CD4-positive, alpha-beta memory T cell (primary cell): ENCODE measurements at places on chromosomes 12 and 14.

DNA sequence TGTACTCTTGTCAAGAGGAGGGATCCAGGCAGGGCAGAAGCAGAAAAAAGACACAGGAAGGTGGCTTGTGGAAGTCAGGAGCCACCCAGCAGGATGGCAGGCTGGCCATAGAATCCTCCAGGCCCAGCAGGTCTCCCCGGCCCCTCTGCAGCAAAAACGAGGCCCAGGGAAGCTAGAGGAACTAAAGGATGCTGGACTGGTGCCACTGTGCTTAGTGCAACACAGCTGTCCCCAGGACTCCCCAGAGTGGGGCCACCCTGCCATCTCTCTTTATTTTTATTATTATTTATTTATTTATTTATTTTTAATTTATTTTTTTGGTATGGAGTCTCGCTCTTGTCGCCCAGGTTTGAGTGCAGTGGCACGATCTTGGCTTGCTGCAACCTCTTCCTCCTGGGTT lies 54.1 kb downstream of the PITPNM2 start:
- DNase-seq = no peak

- DNase-seq = no peak
Measured at GRCh38 chr12:111010061-111010460, 89.7 kb upstream of the MYL2 start.

GRCh38 chr14:24351517-24351916 lies 11.7 kb upstream of the RIPK3 start:
- no peak for DNase-seq

GRCh38 chr12:93825931-93826555 lies 148.9 kb downstream of the CRADD start:
- no peak for DNase-seq

DNA sequence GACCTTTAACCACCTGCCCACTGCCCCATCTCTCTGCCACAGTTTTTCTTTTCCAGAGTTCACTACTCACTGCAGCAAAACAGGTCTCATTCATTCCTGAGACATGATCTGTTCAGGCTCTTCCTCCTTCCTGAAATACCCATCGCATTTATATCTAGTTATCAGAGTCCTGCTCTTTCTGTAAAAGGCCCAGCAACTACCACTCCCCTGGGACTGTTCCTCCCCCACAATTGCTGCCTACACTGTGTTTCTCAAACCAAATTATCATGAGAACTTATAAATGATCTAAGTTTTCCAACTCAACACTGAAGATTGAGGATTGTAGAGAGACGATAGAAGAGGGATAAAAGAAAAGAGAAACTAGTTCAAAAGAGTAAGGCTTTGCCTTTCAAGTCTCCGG lies 40.8 kb upstream of the EPS8 start:
- DNase-seq = no peak

- DNase-seq = no peak
Measured at GRCh38 chr12:60920841-60921495, 1325.1 kb downstream of the SLC16A7 start.

DNA sequence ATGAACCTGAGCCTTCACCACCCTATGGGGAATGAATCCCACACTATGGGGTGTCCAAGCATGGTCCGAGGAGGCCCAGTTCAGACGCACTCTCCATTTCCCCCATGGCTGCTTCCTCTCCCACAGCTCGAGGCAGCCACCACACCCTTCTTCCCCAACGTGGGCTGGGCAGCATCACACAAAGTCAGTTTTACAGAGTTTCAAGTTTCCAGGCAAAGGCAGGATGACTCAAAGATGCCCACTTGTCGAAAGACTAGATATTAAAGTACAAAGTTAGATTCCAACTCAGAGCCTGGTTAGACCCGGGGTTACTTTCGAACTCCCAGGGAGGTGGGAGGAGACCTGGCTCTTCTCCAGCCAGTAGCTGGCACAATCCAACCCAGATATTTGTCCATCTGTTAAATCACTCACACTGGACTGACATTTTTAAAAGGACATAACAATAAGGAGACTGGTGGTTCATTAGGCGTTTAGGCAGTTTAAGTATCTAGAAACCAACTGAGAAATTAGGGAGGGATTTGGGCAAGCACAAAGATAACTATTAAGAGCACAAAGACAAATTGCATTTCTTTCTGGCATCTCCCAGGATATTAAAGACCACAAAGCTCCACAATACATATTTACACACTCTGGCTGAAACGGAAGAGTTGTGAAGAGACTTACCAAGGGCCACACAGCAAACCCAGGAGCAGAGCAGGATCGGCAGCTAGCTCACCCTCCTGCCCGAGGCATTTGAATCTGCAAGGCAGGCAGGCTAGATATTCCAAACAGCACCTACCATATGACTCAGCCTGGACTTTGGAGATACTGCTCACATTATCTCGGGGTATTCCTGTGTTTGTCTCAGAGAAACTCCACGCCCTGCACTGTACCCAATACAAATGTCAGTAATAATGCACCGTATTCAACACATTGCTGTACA lies 34.8 kb downstream of the TMCC3 start:
- no peak for DNase-seq

GRCh38 chr12:12806784-12807516 lies 6.2 kb upstream of the DDX47 start:
- no peak for DNase-seq

- no peak for DNase-seq
Measured at GRCh38 chr14:100838493-100839314, 12.8 kb downstream of the MEG3 start.

- DNase-seq = no peak
Measured at GRCh38 chr12:12939888-12940287, 12.1 kb downstream of the GPRC5D start.

GRCh38 chr12:105341010-105341409 lies 10.5 kb downstream of the C12orf75 start:
- DNase-seq = no peak

DNA sequence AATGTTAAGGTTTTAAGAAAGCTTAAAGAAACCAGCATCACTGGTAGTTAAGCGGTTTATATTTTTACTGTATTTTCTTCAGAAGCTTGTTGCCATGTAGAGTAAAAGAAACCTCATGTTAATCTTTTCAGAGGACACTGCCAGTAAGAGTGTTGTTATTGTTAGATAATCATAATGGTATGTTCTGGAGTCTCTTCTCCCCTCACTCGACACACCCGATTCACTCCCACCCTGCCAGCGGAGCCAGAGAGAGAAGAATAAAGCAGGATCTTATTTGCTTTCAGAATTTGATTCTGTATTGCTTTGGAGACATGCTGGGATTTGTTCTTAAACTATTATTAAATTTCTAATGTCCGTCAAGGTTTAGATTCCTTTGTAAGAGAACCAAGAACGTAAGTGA lies 113.7 kb downstream of the SAMD4A start:
- no peak for DNase-seq

GRCh38 chr14:100614803-100615202 lies 27.6 kb upstream of the BEGAIN start:
- no peak for DNase-seq

- no peak for DNase-seq
Measured at GRCh38 chr12:8491646-8492530, 21.4 kb upstream of the CLEC4D start.

DNA sequence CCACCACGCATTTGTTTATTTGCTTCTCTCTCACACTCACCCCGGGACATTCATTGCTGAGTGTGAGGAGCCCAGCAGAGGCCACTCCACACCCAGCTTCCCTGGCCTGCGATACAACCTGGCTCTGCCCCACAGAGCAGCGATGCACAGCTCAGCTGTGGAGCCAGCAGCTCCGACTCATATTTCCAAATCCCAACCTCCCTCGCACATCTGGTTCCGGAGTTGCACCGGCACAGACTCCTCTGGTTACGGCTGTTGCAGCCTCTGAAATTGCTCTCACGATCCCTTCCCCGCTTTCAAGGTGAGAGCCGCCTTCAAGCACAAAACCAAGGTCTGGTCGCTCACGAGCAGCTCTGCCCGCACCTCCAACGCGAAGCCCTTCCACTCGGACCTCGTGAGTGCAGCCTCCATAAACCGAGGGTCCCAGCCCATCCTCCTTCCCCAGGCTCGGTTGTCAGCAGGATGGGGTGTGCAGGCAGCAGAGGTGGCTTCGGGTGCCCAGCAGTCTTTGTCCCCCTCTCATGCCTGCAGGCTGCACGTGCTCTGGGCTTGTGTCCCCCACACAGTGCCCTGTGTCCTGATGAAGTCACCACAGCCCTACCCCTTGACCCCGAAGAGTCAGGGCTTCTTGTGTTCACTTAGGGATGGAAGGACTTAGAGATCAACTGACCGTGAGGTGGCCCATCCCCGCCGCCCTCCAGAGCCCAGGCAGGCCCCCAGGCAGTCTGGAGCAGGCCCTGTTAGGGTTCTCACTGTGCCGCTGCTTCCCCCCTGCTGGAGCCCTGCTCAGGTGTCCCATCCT lies 184.3 kb downstream of the ADGRD1 start:
- DNase-seq = no peak

DNA sequence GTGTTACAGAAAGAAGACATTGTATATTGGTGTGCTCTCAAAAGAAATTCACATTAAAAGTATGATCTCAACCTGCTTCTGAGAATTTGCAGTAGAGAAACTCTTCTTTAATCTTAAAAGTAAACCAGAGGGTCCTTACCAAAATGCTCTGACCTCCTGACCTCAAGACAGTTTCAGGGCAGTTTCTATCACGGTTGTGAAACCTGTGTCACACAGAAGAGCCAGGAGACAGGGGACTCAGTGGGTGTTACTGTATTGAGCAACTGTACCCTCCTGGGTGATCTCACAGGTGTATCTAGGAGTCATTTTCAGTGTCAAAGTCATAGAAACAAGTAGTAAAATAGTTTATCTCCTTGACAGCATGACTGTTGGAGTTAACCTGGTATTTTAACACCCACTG lies 178.0 kb downstream of the GRIP1 start:
- no peak for DNase-seq

DNA sequence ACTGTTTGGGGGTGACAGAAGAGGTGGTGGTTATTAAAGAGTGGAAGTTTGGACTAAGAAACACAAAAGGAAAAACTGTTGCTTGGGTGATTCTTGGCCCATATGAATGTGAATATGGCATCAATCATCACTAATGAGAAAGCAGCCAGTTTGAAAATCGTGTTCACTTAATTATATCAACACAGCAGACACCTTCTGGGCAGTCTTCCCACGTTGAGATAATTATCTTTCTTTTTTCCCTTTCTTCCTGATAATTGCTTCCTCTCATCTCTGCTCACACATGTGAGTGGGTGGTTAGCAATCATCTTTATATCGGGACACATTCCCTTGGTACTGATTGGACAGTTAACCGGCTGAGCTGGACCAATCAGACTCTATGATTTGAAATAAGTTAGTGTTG lies 539.7 kb downstream of the AACS start:
- no peak for DNase-seq

- no peak for DNase-seq
Measured at GRCh38 chr12:40511341-40511740, 180.9 kb upstream of the CNTN1 start.
